ENCODE measurements at places on chromosomes 3 and 15. TPM values are rescaled to one million over a fixed set of nuclear protein-coding genes. Genes with fewer than 3 reads are reported as not detected.

DNA sequence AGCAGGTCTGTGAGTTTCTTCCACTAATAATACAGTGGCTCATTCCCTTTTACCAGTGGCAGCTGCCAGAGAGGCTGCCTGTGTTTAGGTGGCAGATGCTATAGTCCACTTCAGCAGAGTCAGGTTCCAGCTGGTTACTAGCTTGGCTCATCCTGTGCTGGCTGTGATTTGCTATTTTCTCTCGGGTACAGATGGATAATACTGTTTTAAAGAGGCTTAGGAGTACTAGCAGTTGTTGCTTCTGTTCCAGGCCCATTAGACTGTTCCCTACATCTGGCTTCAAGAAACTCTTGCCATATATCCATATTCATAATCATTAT lies 41.0 kb downstream of the ZNF609 start:
- peaks cover 29% of the 10 kb centered on the region for H3K4me1 ChIP-seq
- H3K27me3 ChIP-seq = no peaks in the 10 kb centered on the region
- peak overlapping the region; percentile 21 for H3K27ac ChIP-seq
- DNase-seq = no peak
- peaks cover 30% of the 10 kb centered on the region for H3K36me3 ChIP-seq

DNA sequence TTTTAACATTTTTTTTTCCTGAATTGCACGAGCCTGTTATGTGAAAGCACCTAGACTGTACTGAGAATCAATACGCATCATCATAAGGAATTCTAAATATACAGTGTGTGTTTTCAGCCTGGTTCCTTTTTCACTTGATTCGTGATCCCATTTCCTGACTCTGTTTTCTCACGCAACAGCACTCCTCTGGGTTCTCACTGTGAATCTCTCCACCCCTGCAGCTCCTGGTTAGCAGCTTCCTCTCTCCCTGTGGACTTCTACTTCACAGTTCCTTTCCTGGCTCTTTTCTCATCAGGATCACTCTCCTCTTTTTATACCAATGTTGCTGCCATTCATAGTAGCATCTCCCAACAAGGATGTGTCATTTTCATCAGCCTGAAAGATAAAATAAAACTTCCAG lies 297.2 kb downstream of the CADM2 start:
- no peak overlapping the region for H3K4me3 ChIP-seq
- DNase-seq = no peak
- H3K27me3 ChIP-seq = no peaks in the 10 kb centered on the region
- peaks cover 2% of the 10 kb centered on the region for H3K4me1 ChIP-seq
- no peaks in the 10 kb centered on the region for H3K36me3 ChIP-seq
- H3K27ac ChIP-seq = no peak overlapping the region

GRCh38 chr15:99437315-99438223 lies 128.2 kb upstream of the MEF2A start:
- H3K36me3 ChIP-seq = no peaks in the 10 kb centered on the region
- no peak overlapping the region for H3K4me3 ChIP-seq
- H3K27ac ChIP-seq = no peak overlapping the region
- H3K4me1 ChIP-seq = peaks cover 22% of the 10 kb centered on the region

GRCh38 chr3:23829242-23829934 lies 23.6 kb downstream of the UBE2E1 start:
- no peak overlapping the region for H3K27ac ChIP-seq
- H3K36me3 ChIP-seq = peaks cover 7% of the 10 kb centered on the region
- no peak for DNase-seq
- H3K4me3 ChIP-seq = no peak overlapping the region
- peaks cover 4% of the 10 kb centered on the region for H3K27me3 ChIP-seq
- H3K4me1 ChIP-seq = peaks cover 28% of the 10 kb centered on the region

Gene EPHB1
- total RNA-seq = 1.3 TPM

Gene NPAP1
- 0.51 TPM for total RNA-seq

Gene SENP8
- 5.3 TPM for total RNA-seq
